ENCODE measurements at places on chromosomes 11 and 22.

DNA sequence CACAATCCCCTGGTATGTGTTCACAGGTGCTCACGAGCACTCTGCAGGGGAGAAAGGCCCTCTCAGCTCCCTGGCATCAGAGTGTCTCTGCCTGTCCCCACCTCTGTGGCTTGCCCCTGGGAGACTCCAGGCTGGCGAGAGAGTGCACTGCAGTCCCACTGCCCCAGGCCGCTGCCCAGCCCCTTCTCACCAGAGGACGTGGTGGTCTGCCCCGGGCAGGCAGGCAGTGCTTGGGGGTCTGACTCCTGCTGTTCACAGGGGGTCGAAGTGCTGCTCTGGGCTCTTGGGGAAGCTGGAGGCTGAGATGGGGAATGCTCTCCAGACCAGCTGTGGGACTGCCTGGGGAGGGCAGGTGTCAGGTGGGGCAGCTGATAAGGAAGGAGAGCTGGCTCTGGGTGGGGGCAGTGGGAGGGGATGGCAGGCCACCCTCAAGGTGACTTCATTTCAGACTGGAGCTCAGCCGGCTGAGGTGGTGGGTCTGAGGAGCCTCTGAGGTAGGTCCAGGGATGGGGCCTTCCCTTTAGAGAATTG, 151.0 kb upstream of the B3GAT1 start:
- no peak for DNase-seq

DNA sequence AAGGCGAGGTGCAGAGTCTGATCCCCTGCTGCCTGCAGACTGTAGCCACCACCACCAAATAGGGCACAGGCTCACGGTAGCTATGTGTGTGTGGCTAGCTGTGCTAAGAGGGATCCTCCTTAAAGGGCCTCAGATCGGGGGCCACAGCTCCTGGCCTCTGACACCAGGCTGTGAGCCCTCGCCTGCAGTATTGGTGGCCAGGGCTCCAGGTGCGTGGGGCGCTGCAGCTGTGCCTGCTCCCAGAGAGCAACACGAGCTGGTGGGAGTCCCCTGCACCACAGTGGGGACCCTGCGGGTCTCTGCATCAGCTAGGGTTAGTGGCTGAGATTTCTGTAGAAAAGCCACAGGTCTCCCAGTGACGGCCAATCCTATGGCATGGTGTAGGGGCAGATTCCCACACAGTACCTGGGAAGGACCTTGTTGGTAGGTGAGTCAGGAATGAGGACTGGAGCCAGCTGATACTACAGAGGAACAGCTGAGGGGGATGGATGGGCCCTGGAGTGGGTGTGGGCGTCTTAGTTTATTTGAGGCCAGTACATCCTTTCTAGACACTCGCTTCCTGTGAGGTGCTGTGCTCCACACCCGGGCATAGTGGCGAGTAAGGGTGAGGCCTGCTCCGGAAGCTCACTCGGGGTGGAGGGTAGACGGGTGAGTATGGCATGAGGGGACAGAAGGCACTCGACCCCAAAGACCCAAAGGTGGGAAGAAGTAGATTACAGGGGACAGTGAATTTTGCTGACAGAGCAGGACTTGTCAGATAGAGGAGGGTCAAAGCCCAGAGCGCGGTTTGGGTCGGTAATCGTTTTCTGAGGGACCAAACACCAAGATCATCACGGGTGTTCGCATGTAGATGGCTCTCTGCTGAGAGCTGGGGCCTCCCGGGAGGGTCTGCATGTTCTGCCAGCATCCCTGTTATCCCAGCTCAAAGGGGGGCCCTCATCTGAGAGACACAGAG, 212.5 kb downstream of the TBC1D22A start:
- no peak for DNase-seq

GRCh38 chr22:33563220-33563964, 356.9 kb downstream of the LARGE1 start:
- DNase-seq = no peak

- DNase-seq = no peak
Observed at GRCh38 chr11:70073871-70074371, 4.2 kb upstream of the ANO1 start.

GRCh38 chr11:94844031-94844430, 75.9 kb downstream of the AMOTL1 start:
- no peak for DNase-seq

GRCh38 chr11:27611947-27612455, 88.3 kb downstream of the BDNF start:
- no peak for DNase-seq

DNA sequence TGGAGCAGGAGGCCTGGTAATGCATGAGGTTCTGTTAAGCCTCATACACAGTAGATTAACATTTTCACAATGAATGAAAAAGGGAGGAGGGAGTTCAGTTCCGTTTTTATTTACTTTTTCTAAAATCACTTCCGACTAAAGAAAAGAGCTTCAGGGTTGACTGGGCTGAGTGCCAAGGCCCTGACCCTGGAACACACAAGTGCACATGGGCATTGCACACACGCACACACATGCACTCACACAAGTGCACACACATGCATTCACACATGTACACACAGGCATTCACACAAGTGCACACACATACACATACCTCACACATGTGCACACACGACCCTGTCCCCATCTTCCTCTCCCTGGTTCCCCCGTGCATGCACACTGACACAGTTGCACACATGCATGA, 303.3 kb downstream of the BRD1 start:
- DNase-seq = no peak

- DNase-seq = no peak
Observed at GRCh38 chr11:42713753-42714152, 598.0 kb upstream of the API5 start.

GRCh38 chr11:65786786-65787636, at the start of gene OVOL1:
Gene OVOL1, plus strand, starts transcription at chr11:65787063. Its CDS starts 311 bp downstream, at chr11:65787374.
- DNase-seq = no peak

DNA sequence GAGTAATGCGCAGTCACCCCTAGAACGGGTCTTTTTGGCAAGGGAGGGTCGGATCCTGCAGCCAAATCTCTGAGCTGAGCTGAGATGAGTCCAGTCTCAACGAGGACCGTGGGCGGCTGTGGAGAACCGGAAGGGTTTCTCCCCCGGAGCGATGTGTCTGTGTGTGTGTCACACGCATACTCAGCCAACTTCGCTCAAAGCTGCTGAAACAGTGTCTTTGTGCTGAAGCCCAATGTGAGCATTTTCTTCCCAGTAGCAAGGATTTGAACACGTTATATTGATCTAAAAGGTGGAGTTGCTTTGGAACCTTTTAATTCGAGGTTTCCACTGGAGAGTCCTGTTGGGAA, 1.4 kb upstream of the CELSR1 start:
- no peak for DNase-seq

DNA sequence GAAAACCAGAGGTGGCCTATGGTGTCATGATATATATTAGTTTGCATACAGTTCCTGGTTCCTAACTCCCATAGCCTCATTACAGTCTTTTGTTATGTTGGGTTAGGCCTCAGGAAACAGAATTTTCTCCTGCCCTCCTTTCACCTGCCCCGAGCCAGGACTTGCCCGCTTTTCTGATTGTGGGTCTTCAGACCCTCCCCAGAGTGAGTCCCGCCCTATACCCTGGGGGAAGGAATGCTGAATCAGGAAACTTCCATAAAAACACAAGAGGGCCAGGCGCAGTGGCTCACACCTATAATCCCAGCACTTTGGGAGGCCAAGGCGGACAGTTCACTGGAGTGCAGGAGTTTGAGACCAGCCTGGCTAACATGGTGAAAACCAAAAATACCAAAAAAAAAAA, 70.9 kb downstream of the SLC35F2 start:
- no peak for DNase-seq

DNA sequence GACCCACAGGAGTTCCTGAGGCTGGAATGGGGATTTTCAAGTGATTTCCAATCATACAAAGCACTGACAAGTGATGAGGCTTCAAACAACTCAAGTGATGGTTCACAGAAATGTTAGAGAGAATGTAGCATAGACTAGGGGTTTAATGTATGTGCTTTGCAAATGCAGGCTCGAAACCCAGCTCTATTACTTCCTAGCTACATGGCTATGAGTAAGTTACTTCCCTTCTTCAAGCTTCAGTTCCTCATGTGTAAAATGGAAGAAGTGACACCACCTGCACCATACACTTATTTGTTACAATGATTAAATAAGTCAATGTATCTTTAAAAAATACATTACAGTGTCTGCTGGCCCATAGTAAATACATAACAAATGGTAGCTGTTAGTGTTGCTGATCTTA, 139.8 kb downstream of the CCDC81 start:
- DNase-seq = no peak

DNA sequence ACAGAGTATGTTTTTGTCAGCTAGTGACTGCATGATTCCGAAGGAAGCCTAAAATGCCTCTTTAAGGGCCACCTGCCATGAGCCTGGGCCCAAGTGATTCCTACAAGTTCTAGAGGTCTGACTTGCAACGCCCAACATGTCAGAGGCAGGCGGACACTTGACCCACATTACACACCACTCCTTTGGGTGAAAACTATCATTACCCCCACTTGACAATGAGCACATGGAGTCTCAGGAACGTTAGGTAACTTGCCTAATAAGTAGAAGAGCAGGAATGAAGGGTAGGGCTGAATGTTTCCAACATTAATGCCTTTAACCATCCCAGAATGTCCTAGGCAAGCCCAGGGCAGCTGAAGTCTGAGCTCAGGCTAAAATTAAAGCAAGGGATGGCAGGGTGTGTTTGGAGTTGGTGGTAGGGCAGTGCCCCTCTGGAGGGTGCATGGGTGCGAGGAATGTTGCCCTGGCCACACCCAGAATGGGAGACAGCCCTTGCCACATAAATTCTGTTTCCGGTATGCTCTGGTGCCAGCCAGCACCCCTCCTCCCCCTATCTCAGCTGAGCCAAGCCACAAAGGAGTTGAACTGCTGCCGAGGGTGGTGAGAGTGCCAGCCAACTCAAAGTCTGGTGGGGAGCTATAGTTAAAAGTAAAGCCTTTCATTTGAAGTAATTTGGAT, 2.5 kb downstream of the PLAAT2 start:
- no peak for DNase-seq

GRCh38 chr11:44765026-44765595, 38.3 kb downstream of the TSPAN18 start:
- no peak for DNase-seq

GRCh38 chr11:61994981-61995380, 27.5 kb upstream of the FTH1 start:
- no peak for DNase-seq

DNA sequence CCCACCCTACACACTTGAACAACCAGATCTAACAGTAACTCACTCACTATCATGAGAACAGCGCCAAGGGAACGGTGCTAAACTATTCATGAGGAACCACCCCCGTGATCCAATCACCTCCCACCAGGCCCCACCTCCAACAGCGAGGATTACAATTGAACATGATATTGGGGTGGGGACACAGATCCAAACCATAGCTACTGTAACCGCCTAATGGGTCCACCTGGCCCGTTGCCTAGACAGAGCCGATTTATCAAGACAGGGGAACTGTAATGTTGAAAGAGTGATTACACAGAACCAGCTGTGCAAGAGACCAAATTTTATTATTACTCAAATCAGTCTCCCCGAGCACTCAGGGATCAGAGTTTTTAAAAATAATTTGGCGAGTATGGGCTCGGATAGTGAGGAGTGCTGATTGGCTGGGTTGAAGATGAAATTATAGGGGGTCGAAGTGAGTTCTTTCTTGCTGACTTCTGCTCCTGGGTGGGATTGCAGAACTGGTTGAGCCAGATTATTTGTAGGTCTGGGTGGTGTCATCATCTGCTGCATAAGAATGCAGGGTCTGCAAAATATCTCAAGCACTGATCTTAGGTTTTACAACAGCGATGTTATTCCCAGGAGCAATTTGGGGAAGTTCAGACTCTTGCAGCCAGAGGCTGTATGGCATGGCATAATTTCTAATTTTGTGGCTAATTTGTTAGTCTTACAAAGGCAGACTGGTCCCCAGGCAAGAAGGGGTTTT, 17.9 kb upstream of the ZC3H12C start:
- DNase-seq = no peak

- DNase-seq = no peak
Observed at GRCh38 chr11:28836285-28837081, 728.3 kb downstream of the METTL15 start.

GRCh38 chr11:61706452-61707400, 26.5 kb downstream of the DAGLA start:
- no peak for DNase-seq

DNA sequence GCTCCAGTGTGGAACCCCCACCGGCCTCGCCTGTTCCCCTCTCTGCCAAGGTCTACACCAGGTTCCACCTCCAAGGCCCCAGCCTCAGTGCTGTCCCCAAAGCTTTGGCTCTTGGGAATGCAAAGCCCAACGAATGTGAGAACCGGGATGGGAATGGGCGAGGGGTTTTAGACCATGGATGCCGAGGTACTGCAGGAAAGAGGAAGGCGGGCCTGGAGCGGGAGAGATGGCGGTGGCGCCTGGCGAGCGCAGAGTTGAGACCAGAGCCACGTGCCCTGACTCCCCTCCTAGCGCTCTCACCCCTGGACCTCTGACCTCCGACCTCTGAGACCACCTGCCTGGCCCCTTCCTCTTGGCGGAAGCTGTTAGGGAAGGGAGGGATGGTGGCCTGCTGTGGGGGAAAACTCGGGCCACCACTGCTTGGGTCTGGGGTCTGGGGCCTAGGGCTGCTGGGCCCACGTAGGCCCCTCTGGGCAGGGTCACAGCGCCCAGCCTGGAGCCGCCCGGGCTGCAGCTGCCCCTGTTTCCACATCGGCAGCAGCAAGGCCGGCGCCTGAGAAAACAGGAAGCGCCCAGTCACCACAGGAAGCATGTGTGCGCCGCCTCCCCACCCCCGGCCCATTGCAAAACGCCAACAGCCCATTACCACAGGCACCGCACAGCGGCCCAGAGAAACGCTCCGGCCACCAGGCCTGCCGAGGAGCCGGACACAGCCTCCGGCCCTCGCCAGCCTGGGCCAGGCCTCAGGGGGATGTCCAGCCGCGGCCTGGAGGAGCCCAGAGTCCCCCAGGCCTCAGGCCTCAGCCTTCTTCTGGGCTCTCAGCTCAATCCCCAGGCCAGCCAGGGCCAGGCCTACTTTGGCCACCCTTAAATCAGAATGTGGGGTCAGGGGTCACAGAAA, 13.8 kb upstream of the SLC39A13 start:
- peak; percentile 71 for DNase-seq

GRCh38 chr11:127627204-127627603, 626.6 kb upstream of the KIRREL3 start:
- DNase-seq = no peak

DNA sequence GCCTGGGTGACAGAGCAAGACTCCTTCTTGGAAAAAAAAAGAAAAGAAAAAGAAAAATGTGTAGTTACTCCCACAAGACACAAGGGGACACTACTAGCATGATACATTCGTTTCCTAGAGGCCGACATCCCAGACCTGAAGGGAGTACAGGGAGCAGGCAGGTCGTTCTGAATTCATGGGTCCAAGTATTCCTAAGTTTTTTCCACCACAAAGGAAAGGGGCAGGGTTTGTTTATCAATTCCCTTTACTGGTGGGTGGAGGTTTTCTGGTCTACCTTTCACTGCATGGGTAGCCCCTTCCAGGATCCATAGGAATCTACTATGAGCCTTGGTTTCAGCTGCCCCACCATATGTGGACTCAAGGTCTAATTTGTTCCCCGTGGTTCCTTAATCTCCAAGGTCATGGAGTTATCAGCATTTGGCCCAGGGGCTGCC, 11.8 kb downstream of the TIGD3 start:
- no peak for DNase-seq

- DNase-seq = no peak
Observed at GRCh38 chr11:47413908-47414684, 5.7 kb downstream of the SLC39A13 start.
